ENCODE measurements at places on chromosomes 1 and 21.
A peak's percentile ranks its signal among the peaks of the same experiment; 100 is the strongest.

DNA sequence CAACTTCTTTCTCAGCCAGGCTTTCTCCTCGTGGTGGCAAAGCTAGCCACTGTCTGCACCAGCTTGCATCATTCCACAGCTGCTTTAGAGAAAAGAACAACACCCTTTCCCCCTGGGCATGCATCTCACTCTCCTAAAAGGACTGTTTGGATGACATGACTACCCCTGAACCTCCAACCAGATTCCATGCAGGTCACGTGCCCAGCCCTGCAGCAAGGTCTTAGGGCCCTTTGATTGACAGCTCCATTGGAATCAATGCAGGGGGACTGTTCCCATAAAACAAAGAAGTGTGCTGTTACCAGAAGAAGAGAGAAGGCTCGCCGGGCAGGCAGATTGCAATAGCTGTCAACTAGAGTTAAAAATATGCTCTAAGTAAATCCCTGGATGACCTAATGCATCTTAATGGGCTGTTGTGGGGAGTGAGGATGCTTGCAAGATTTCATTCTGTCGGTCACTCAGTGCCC lies 24.4 kb downstream of the KCNA2 start:
- DNase-seq = no peak

DNA sequence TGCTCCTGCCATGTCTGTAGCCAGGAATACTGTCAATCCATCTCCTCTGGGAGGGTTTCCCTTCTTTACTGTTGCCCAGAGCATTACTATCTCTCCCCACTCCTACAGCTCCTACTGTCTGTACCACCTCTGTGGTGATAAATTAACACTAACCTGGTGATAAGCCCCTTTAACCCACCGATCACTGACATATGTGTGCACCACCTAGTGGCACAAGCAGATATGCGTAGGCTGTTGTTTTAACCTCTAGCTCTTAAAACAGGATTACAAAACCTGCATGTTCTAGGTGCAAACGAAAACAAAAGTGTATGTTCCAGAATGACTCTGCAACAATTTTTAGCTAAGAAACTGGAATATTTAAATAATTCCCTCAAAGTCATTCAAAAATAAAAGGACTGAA lies 93.9 kb upstream of the BEND5 start:
- no peak for DNase-seq

- peak; percentile 93 for DNase-seq
Measured at GRCh38 chr1:37556712-37557196, at the start of gene DNALI1. DNALI1 (plus strand) TSS chr1:37556940; CDS start chr1:37556995, 55 bp downstream.

GRCh38 chr21:34705011-34705410 lies 36.2 kb downstream of the CLIC6 start:
- DNase-seq = no peak

DNA sequence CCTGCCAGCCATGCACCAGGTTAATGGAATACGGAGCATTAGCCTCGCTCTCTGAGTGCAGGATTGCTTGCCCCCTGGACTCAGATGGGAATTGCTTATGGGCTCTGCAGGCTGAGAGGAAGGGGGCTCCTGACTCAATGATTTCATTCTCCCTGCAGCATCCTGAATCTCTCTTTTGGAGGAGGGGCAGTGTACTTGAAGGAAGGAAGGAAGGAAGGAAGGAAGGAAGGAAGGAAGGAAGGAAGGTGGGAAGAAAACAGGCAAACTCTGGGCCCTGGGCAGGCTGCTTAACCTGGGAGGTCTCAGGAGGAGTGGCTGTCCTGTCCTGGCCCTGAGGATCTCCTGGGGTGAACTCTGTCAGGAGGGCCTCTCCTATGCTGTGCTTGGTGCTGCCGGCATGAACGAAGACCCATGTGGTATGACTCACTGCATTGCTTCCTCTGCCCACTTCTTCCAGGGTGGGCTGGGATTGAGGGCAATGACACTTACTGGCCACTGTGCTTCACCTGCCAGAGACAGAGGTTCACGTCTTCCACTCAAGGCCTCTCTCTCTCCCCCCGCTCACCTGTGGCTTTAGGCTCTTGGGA lies 257.1 kb upstream of the CSF3R start:
- DNase-seq = no peak

GRCh38 chr1:66296370-66296769 lies 237.6 kb upstream of the SGIP1 start:
- no peak for DNase-seq

DNA sequence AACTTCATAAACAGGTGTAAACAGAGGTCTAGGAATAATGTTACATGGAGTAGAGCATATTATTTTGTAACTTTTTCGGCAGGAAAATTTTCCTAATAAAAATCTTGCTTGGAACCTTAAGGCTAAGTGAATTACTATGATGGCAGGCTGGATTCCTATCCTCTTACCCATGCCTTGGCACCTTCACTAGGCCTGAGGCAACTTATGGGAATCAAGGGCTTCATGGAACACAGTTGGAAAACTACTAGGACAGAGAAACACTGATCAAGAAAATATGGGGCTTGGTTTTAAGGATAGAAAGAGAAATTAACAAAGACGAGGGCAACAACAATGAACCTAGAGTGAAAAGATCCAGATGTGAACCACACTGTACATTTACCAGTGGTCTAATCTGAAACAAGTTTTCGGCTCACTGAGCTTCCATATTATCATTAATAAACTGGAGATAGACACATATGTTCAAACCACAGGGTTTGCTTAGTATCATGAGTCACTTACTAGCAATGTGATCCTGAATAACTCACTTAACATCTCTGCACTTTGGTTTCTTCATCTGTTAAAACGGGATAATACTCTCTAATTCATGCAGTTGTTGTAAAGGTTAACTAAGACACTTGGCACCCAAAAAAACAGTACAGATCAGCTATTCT lies 68.5 kb downstream of the GPATCH2 start:
- peak; percentile 88 for DNase-seq

- DNase-seq = no peak
Measured at GRCh38 chr1:157269656-157270375, 131.6 kb upstream of the ETV3 start.

DNA sequence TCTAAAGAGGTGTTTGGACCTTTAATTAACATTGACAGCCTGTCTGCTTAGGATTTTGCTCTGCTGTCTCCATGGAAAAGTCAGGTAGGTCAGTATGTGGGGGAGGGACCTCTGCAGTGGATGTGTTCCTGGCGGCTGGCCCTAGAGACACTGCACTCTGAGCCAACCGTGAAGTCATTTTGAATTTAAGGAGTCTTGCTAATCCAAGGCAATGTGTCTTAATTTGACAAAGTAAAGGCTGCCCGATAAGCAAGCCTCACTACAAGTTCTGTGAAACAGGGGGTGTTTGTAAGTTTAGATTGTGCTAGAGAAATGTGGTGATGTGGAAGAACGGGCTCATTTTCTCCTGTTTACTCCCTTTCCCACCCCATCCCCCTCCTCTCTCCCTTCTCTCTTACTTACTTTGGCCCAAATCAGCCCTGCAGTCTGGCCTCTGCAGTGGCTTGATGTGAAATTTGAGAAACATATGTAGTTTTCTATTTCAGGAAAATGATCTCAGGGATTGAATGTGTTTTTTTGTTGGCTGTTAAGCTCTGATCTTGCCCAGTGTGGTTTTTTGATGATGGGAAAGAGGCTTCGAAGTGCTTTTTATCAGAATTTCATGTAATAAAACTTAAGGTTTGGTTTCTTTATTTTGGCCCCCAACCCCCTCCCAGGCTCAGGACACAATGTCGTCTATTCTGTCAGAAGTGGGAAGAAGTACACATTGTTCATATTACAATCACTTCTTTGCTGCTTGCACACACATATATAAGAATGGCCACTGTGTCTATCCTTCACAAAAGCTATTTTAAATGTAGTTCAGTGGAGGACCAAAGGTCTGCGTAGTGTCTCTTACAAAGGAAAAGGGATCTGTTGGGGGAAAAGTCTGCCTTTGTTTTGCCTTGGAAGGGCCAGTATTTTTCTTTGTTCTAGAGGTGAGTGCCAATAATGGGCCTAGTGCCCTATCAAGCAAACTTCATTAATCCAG lies 96.6 kb downstream of the FGGY start:
- DNase-seq = peak; percentile 98

GRCh38 chr21:45253180-45253579 lies 34.5 kb downstream of the POFUT2 start:
- peak; percentile 22 for DNase-seq

DNA sequence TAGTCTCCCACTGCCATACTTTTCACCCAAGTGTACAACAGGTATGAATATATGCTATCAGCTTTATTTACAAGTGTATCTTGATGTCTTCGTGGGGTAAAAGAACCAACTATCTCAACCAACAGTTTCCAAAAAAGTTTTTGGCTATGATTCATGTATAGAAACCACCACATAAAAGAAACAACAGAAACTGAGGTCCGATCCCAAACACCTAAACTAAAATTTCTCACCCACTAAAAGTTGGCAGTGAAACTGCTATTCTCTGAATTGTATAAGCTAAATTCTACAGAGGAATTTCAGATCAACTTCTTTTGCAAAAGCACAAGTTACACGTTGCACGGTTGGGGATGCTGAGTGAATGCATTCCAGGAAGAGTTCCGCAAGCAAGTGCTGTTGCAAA lies 5.0 kb upstream of the KCNE1 start:
- DNase-seq = no peak

DNA sequence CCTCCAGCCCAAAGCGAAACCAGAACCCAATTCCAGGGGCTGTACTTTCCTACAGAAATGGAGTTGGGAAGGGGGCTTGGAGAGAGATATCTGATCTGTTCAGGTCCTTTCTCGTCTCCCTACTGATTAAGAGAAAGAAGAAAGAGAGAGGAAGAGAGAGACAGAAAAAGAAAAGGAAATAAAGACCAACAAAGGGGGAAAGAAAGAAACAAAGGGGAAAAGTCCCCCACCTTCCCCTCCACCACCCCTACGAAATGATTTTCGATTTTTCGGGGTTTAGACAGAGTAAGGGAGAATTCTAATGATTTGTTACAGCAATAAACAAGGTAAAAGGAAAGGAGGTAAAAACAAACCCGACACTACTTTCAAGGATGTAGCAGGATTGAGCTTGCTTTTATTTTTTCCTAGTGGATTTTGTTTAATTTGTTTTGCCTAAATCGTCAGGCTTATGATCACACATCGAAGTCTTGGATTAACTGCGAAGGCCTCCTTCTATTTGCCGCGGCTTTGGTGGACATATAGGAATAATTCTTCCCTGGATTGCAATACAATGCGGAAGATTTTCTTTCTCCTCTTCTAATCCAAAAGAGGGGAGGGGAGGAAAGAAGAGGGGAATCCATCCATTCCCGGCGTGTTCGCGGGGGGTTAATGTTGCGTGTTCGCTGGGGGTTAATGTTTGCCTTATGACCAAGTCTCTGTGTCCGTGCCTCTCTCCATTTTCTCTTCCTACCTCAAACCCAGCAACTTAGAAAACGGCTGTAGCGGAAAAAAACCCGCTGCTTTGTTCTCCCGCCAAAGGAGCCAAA lies 1.9 kb downstream of the TAL1 start:
- peak; percentile 16 for DNase-seq

- peak; percentile 76 for DNase-seq
Measured at GRCh38 chr21:17451364-17451891, 61.4 kb upstream of the CXADR start.

DNA sequence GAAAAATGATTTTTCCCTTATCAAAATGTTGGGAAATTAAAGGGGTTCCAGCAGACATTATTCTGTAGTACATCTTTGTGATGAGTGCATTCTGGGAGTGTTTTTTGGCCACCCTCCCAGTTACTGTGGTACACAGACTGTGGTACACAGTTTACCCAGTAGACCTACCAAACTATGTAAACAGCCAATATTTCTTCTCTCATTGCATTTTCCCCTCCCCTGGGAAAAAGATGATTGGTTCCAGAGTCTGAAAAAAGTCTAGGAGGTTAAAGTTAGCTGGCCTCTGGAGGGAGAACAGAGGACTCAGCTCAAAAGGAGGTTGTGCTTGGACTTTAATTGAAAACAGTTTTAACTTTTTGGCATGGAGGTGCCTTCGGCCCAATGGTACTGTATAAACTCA lies 42.5 kb downstream of the PGM1 start:
- DNase-seq = peak; percentile 53

GRCh38 chr1:246355411-246356230 lies 151.5 kb downstream of the SMYD3 start:
- peak; percentile 67 for DNase-seq

GRCh38 chr1:21552715-21553114 lies 43.5 kb downstream of the ALPL start:
- peak; percentile 94 for DNase-seq

GRCh38 chr1:200275415-200275814 lies 134.4 kb downstream of the ZNF281 start:
- no peak for DNase-seq

GRCh38 chr1:53637511-53638359 lies 101.2 kb downstream of the GLIS1 start:
- no peak for DNase-seq

DNA sequence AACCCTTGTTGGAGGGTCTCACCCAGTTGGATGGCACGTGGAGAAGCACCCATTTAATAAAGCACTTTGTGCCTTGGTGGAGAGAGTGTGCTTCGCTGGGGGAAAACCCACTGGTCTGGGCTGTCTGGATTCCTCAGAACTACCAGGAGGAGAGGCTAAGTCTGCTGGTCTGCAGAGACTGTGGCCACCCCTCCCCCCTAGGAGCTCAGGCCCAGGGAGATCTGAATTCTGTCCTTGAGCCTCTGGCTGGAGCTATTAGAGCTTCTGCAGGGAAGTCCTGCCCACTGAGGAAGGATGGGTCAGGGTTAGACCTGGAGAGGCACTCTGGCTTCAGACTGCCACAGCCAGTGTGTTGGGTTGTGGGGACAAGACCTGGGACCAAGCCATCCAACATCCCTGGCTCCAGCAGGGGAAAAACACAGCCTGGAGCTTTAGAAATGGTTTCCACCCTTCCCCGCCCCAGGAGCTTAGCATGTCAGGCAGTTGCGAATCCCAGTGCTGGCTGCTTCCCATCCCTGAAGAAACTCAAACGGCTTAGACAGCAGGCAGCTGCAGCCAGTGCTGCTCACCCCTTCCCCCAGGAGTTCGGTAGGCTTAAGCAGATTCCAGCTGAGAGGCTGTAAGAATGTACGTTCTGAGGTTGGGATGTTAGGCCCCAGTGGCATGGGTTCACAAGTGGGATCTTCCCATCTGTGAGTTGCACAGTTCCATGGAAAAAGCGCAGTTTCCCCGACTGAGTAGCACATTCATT lies 288.3 kb downstream of the TGFB2 start:
- DNase-seq = no peak

GRCh38 chr21:34129901-34130715 lies 56.7 kb downstream of the MRPS6 start:
- no peak for DNase-seq

DNA sequence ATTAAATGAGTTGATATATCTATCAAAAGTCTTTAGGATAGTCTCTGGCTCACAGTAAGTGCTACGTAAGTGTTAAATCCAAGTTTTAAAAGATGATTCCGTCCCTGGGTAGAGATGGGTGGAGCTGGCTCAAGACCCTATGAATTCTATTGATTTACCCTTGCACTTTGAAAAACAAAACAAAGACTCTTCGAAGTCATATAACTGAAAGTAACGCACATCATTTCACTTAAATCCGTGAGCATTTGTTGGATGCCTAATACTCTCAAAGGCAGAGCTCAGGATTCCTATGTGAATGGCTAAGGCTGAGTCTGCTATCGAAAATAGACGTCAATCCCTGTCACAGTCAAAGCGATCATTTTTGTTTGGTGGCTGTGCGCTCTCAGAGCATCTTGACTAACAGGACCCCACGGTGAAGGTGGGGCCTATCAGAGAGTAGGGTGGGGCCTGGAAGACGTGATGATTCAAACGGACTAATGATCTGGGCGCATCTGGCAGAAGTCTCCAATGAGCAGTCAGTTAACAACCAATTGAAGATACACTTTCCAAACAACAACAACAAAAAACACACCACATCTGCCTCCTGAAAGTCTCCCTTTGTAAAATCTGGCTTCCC lies 1.2 kb upstream of the NUCKS1 start:
- DNase-seq = no peak

GRCh38 chr1:179706339-179706941 lies 36.7 kb upstream of the FAM163A start:
- peak; percentile 57 for DNase-seq

GRCh38 chr1:198651650-198652400 lies 13.0 kb downstream of the PTPRC start:
- DNase-seq = no peak

Measured in astrocyte of the spinal cord (primary cell).